ENCODE measurements at places on chromosomes 3 and 15.

- DNase-seq = no peak
These were observed 29.9 kb downstream of the TMEM40 start for GRCh38 chr3:12729051-12729651.

- no peak for DNase-seq
These were observed 217.9 kb upstream of the THBS1 start for GRCh38 chr15:39362821-39363561.

GRCh38 chr15:76439542-76439941 lies 103.0 kb downstream of the ISL2 start:
- DNase-seq = no peak

DNA sequence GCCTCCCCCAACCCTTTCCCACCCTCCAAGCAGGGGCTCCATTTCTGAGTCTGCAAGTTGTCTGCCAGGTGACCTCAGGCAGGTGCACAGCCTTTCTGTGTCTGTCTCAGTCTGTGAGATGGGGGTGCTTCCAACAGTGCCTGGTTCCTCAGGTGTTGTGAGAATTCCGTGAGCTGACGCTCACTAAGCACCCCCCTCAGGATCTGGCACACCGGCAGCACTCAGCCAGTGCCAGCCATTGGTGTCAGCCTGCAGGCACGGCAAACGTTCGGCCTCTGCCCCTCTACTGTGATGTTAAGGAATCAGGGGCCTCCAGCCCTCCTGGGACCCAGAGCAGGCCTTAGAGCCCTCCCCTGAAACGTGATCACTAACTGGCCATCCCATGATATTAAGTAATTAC lies 2.4 kb downstream of the KLF15 start:
- no peak for DNase-seq

GRCh38 chr3:158847885-158848284 lies 46.0 kb downstream of the MFSD1 start:
- no peak for DNase-seq
